ENCODE measurements at places on chromosomes 12 and 14. TPM values are rescaled to one million over a fixed set of nuclear protein-coding genes. Genes with fewer than 3 reads are reported as not detected.

- DNase-seq: no peak
Measured at GRCh38 chr12:128004383-128004938, 262.5 kb upstream of the TMEM132C start.

SFSWAP gene
- total RNA-seq: 74.2 TPM

ST8SIA1 gene
- not detected for total RNA-seq

DPPA3 gene
- total RNA-seq: not detected

DNA sequence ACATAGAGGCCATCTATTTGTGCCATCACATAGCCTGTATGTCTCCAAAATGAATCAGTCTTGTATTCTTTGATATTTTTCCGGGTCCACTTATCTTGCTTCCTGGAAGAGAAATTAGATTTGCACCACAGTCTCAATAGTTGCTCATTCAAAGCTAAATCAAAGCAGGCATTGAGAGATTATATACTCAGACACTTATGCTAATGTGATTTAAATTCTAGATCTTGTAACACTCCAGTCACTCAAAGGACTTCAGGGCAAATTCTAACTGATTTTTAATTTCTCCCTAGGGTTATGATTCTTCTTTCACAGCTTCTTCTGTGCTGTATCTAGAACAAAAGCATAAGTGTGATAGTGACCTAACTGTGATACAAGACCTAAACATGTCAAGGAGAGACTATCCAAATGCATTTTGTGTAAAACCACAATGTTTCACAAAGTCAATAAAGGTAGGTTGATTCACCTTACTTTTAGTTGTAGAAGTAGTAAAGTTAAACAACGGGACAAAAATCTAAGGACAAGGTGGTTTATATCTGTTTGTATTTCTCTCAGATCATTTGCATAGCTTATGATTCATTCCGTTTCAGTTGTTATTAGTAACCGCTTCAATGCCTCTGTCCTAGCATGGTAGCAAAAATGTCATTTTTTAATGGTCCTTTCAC is 26.8 kb downstream of the PLBD1 start:
- no peak for DNase-seq

DNA sequence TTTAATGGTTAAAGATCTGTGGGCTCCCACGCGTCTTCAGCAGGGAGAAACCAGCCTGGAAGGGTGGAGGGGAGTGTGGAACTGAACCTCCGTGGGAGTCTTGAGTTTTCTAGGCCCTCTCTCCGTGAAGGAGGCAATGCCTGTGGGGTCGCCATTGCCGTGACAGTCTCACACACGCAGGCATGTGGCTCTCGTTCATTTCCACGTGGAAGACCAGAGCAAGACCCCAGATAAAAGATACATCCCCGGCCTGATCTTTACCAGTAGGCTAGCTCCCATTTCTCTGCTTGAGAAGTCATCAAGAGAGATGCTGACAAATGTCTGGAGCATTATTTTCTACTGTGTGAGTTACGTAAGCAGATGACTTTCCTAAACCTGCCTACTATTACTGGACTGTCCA is 491.7 kb upstream of the LMO3 start:
- DNase-seq: no peak
